ENCODE measurements at places on chromosomes 12 and 14.
A peak's percentile ranks its signal among the peaks of the same experiment; 100 is the strongest.

- peak; percentile 40 for DNase-seq
Measured at GRCh38 chr14:94907626-94908261, 137.8 kb upstream of the GSC start.

DNA sequence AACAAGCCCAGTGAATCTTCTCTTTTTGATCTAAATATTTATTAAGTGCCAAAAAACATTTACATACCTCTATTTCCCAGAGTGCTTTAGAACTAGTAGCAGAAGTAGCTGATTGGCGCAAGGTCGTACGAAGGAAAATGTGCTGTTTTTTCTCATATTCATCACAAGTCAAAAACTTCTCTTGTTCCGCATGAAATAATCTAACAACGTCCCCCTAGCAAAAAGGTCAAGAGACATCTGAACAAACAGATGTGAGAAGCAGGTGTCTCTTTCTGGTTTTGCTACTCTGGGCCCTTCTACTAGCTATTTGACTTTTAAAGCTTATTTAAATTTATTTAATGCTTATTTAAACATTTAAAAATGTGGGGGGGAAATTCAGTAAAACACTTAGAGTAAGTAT lies 117.8 kb downstream of the ITPR2 start:
- DNase-seq = peak; percentile 23

DNA sequence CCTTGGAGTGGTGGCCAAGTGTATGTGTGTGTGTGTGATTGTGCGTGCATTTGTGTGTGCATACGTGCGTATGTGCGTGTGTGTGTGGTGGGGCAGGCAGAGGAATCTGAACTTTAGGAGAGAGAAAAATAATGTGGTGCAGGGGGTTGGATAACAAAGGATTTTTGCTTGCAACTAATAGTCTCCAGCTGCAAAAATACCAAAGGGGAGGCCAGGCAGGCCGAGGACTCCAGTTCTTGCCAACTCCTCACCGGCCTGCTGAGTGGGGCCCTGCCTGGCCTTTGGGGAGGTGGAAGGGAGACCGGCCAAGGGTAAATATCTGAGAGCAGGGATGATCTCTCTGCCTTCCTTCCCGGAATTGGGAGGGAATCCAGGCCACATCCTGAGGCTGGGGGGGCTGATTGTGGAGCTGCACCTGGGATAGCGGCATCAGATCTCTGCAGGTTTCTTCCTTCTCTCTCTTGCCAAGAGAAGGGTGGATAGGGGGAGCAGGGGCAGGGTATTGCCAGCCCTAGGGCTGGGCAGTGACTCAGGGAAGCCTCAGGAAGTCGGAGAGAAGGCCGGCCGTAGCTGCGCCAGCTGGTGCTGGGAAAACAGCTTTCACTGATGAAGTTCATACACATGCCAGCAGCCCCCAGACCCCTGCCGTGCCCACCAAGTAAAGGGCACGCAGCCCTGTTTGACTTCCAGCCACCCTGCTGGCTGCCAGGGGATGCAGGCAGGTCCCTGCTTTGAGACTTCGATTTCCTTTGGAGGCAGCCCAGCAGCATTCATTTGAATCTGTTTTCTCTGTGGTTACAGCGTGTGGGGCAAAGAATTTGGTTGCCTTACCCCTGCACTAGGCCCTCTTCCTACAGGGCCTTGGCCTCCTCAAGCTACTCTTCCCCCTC lies 4.6 kb upstream of the LRP1-AS start:
- DNase-seq = no peak

DNA sequence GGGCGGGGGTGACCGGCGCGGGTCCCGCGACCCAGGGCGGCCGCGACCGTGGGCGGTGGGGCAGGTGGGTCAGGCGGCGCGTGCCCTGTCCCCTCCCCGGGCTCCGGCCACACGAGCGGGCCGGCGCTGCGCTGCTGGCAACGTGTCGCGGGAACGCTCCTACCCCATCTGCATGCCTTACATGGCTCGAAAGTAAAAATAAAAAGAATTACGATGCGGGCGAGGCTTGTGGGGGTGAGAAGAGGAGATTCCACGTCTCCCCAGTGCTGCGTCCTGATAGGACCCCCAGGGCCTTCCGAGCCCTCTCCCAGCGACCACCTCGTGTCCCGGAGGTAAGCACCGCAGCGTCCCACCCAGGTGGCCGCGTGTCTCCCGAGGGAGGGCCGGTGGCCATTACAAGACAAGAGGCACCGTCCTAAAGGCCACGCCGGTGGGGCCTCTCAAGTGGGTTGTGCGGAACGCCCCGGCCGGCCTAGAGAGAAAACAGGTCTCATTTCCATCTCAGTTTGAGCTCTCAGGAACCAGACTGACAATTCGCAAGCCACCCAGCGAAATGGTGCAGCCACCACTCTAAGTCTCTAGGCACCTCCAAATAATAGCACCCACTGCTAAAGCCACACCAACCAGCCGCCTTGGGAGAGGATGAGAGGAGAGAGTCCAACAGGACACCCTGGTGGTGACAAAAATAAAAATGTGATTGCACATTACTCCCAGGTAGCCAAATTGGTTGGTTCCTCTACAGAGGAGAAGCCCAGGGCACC lies 612 bp upstream of the FOXN3 start:
- DNase-seq = peak; percentile 57

DNA sequence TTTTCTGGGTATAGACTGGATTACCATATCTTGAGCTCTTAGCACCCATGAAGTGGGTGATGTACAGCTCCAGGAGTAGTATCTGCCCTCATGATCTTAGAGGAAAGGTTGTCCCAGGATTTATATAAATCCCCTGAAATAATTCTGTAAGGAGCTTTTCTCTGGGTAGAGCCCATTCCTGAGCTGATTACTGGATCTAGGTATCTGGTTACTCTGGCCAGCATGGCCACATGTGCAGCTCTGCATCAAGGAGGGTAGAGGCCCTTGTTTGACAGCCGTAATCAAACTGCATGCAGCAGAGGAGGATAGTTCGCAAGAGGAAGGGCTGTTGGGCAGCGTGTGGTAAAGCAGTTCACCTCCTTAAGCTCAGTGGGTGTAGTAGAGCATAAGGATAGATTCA lies 8.5 kb downstream of the COX14 start:
- DNase-seq = no peak

- DNase-seq = no peak
Measured at GRCh38 chr12:5872745-5873144, 72.3 kb downstream of the ANO2 start.

GRCh38 chr14:36339816-36340215 lies 19.4 kb upstream of the MBIP start:
- DNase-seq = no peak

DNA sequence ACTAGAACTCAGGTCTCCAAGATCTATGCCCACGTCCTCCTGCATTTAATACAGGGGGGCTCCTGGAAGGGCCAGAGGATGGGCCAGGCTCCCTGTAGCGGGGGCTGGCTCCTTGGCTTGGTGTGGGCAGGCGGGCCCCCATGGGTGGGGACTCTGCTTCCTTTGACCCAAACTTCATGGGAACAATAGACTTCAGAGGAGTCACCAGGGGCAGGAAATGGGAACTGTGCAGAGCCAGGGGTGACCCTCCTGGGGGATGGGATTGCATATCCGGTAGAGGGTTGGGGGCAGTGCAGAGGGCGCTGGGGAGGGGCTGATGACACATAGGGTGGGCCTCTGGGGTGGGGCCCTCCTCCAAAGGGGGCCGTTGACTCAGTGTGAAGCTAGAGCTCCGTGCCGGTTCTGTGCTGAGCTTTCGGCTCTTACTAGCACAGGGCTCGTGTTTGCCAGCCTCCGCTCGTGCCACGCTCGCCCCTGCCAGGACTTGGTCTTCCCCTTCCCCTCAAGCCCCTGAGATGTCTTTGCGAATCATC lies 4.6 kb downstream of the TEAD4 start:
- DNase-seq = no peak

DNA sequence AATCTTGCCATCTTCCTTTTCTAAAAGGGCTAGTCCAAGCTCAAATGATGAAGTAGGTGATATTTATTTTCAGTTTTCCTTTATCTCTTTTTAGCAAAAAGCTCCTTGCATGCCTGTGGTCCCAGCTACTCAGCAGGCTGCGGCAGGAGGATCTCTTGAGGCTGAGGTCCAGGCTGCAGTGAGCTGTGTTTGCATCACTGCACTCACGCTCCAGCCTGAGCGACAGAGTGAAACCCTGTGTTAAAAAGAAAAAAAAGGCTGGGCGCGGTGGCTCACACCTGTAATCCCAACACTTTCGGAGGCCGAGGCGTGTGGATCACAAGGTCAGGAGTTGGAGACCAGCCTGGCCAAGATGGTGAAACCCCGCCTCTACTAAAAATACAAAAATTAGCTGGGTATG lies 5.0 kb downstream of the TMEM116 start:
- DNase-seq = no peak

GRCh38 chr12:57852620-57853500 lies 6.3 kb upstream of the CTDSP2 start:
- DNase-seq = peak; percentile 15

DNA sequence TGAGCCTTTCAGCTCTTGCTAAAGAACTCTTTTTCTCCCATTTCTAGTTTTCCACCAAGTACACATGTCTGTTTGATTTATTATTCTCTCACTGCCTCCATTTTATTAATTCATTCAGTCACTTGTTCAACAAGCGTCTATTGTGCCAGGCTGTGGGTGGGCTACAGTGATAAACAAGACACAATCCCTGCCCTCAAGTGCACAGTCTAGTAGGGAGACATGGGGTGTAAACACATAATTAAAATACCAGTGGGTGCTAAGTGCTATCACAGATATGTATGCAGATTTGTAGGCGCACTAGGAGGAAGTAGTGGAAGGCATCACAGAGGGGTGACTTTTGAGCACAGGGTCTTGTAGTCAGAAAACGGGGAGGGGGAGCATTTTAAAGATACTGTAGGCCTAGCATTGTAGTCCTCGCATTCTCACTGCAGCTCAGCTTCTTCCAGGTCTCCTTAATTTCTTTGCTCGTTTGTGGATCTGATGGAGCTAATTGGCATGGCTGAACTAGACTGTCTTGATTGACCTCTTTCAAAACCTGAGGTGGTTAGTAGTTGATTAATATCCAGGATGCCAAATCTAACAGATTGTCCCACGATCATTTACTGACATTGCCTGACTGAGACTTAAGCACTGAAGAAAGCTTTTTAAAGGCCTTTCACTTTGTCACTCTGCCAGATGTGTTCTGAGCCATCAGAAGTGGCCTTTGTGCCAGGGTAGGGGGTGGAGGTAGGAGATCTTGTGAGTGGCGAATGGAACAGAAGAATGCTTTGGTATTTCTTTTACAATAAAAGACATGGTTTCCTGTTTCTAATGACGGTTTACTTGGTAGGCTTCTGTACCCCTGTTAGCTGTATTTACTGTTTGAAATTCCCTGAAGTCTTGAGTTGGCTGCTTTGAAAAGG lies 116.9 kb downstream of the DIP2B start:
- DNase-seq = no peak
